CD4-positive, alpha-beta T cell treated with Interleukin-6 for 4 hours (primary cell): ENCODE measurements at places on chromosomes 2 and 18.
A peak's percentile ranks its signal among the peaks of the same experiment; 100 is the strongest.

DNA sequence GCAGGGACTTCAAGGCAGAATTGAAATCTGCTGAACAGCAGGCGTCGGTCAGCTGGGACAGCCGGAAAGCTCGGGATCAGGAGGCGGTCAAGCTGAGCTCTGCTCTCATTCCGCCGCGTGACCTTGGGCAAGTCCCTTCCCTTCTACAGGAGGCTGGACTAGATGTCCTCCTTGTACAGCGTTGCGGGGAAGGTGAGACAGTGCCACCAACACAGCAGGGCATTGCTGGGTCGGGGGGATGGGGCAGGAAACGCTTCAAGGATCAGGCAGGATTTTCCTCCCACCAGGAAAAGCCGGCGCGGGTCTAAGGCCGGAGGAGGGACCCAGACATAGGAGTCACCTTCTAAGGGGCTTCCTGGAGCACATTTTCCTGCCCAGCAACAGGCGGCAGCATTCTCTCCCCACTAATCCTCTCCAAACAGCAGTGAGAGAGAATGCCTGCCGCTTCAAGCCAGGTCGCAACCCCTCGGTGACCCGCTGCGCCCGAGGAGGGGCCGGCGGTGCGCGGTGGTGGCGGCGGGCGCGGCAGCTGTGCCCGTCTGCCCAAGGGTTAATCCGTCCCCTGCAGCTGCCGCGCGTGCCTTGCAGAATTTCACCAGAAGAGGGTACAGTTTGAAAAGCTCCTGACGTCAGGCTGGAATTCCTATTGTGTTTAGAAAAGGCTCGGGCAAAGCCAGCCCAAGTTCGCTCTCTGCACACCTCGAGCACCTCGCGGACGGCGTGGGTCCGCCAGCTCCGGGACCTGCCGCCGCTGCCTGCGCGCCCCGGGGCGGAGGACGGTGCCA, at the start of gene KCNF1:
TSS of gene KCNF1 (plus strand) at position 644 of the 785 bp plus-strand sequence. CDS start 493 bp downstream, outside the sequence.
- DNase-seq, result no peak

DNA sequence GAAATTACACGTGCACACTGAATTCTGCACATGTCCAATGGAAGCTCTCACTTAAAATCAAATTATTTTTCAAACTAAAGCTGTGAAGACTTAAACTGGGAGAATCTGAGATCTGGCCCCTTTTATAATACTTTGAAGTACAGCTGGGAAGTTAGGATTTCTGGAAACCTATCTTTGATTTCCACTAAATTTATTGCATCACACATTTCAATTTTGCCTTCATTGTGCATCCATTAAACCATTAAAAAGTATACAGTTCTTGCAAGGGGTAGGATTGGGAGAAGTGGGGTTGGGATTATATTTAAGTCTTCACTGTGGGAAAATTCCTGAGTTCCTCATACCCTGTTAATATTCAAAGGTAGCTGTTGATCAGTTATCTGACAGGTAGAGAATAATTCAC, 1229.6 kb upstream of the ZEB2 start:
- DNase-seq, result no peak

- DNase-seq, result peak; percentile 84
These were observed 85.3 kb downstream of the CDC42EP3 start for GRCh38 chr2:37585982-37586621.

DNA sequence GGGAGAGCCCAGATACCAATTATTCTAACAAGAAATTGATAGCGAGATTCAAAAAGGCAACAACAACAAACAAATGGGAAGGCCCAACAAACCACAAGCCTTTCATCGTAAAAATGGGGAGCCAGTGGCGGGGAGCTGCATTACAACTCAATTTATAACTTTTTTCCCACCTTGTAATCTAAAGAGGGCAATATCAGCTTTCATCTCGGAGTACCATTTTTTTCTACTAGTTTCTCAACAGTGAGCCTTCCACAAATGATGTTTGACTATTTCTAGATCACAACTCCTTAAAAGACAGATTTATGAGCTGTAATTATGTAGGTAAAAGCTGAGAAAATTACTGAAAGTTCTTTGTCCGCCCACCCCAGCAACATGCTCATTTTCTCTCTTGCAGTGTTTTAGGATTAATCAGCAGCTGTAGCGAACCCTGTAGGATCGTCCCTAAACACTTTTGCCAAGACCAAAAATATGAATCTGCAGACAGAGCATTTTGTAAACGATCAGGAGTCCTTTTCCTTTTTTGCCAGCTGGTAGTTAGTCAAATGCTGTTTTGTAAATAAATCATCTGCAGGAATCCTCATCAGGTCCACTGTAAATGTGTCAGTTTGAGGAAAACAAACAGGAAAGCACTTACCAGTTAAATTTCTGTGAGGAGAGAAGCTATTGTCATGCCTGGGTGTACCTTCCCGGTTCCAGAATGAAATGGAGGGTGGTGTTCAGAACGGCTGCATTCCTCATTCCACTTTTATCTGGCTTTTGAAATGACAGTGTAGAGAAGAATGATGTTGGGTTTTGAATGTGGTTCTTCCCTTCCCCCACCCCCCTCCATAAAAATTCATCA, 53.2 kb downstream of the EEF1B2 start:
- DNase-seq, result no peak

DNA sequence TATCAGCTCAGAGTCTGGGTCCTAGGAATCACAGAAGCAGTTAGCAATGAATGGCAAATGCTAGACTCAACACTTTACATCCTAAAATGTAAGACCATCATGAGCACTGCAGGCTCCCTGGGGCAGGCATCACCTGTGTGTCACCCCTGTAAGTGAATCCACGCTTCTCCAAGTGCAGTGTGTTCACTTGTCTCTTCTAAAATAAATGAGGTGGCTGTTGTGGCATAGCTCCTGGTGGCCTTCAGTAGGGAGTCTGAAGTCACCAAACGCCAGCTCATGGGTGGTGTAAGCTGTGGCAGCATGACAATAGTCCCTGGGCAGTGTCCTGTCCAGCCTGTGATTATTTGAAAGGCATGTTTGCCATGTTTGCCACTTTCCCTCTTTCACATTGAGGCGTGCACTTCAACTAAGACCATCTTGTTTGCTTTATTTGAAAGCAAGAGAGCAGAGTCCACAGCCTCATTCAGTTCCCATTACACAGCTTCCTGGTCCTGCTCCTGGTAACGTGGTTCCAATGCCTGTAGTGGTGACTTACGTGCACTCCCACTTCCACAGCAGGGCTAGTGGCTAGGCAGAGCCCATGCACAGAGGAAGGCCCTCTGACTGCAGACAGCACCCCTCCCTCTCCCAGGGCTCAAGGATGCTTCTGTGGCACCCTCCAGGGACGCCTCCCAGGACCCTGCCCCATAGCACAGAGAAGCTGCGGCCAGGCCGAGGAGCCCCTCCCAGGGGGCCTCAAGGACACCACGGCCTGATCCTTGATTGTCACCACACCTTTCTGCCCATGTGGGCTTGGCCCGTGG, 24.3 kb downstream of the COA5 start:
- no peak for DNase-seq

DNA sequence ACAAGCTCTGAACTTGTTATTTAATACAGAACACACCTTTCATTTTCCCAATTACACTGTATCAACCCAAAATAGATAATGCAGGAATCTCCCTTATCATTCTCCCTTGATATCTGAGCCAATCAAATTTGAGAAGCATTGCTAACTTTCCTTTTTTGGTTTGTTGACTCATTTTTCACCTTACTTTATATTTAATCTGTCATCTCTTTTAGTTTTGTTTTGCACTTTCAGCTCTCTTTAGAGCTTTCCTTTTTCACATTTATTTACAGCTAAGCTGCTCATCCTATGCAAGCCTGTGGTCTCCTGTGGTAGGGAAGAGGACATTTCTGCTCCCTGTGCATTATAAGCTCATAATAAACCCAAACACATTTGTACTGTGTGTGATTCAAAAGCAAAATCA, 50.1 kb downstream of the ITGAV start:
- DNase-seq, result no peak
